ENCODE measurements at places on chromosomes 3 and 15. TPM values are rescaled to one million over a fixed set of nuclear protein-coding genes. Genes with fewer than 3 reads are reported as not detected.

GRCh38 chr15:98442379-98442833 is 205.9 kb upstream of the IGF1R start:
- DNase-seq = peak; percentile 38
- no peak overlapping the region for H3K4me3 ChIP-seq
- H3K36me3 ChIP-seq = no peaks in the 10 kb centered on the region
- no peak overlapping the region for H3K27ac ChIP-seq
- no peaks in the 10 kb centered on the region for H3K4me1 ChIP-seq

DNA sequence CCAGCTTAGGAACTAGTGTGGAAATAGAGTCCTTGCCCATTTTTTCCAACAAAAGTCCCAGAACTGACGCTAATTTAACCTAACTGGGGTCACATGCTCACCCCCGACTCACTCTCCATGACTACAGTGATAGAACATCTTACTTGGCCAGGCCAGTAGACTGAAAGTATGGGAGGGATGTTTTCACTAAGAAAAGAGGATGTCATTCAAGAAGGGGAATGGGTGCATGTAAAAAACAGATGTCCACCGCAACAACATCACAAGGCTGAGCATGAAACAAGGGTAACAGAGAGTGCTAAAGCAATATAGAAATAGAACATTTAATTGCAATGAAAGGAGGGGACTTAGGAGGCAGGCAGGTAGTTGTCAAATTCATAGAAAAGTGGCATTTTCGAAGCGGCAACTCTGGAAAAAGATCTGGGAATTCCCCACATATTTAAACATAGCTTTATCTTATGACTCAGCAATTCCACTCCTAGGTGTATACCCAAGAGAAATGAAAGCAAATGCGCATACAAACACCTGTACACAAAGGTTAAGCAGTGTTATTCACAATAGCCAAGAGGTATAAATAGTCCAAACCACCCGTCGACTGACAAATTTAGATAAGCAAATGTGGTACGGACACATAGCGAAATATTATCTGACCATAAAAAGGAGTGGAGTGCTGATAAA is 41.1 kb upstream of the UBE2E2 start:
- H3K27ac ChIP-seq = no peak overlapping the region
- no peaks in the 10 kb centered on the region for H3K4me1 ChIP-seq
- no peak for DNase-seq

The SUCNR1 gene
- total RNA-seq = not detected

The ABHD10 gene
- 44.1 TPM for total RNA-seq

The MCCC1 gene
- total RNA-seq = 32.8 TPM

- H3K4me1 ChIP-seq = no peaks in the 10 kb centered on the region
- H3K27me3 ChIP-seq = no peaks in the 10 kb centered on the region
- DNase-seq = no peak
- no peaks in the 10 kb centered on the region for H3K36me3 ChIP-seq
- H3K27ac ChIP-seq = no peak overlapping the region
- H3K4me3 ChIP-seq = no peak overlapping the region
Measured at GRCh38 chr15:97652700-97653167, 307.8 kb upstream of the ARRDC4 start.

- H3K4me3 ChIP-seq = no peak overlapping the region
- DNase-seq = no peak
- H3K27ac ChIP-seq = no peak overlapping the region
- no peaks in the 10 kb centered on the region for H3K36me3 ChIP-seq
- no peaks in the 10 kb centered on the region for H3K4me1 ChIP-seq
Measured at GRCh38 chr15:39265261-39265660, 315.6 kb upstream of the THBS1 start.

DNA sequence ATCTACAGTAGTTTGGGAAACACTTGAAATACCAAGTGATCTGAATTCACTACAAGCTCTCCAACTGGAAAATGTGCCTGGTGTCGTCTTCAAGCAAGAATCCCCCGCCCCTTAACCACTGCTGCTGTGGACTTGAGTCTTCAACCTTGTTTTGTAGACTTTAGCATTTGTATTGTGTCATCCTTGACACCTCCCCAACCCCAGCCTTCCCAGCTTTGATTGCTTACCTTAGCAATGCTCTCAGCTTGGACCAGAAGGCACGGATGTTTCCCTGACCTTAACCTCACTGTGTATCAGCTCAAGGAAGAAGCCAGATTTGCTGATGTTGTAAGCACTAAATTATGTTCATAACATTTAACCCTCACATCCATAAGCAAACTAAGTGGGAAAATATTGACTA is 146.4 kb downstream of the IGF1R start:
- H3K27ac ChIP-seq = no peak overlapping the region
- no peak for DNase-seq
- H3K4me3 ChIP-seq = no peak overlapping the region
- no peaks in the 10 kb centered on the region for H3K27me3 ChIP-seq
- H3K4me1 ChIP-seq = peaks cover 13% of the 10 kb centered on the region

DNA sequence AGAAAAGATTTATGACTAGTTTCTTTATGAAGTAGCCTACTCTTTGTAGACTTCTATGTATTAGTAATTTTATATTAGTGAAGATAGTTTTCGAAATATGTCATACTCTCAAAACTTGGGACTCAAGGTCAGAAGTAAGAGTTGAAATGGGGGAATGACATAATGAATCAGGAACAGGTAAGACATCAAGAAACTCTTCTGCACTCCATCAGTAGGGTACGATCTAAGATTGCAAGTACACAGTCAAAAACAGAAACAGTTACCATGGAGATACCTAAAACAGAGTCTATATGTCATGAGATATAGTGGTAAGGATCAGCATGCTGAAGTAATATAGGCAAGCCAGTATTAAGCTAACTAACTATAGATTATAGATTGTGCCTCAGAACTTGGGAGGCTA is 187.0 kb upstream of the MLF1 start:
- H3K27me3 ChIP-seq = no peaks in the 10 kb centered on the region
- DNase-seq = no peak
- H3K4me1 ChIP-seq = no peaks in the 10 kb centered on the region
- no peaks in the 10 kb centered on the region for H3K36me3 ChIP-seq
- no peak overlapping the region for H3K27ac ChIP-seq

DNA sequence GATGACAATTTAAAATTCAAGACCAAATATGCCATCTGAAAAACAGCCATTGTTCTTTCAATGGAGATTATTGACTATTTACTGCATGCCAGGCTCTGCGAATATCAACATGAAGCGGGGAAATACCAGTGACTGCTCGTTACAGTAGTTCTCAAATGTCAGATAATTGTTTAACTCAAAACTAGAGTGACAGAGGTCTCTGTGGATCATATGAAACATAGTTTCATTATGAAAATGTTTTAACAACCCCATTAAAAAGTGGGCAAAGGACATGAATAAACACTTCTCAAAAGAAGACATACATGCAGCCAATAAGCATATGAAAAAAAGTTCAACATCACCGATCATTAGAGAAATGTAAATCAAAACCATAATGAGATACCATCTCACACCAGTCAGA is 50.0 kb upstream of the GPR149 start:
- no peak overlapping the region for H3K27ac ChIP-seq
- no peak overlapping the region for H3K4me3 ChIP-seq
- H3K27me3 ChIP-seq = no peaks in the 10 kb centered on the region
- H3K4me1 ChIP-seq = no peaks in the 10 kb centered on the region
- no peak for DNase-seq

DNA sequence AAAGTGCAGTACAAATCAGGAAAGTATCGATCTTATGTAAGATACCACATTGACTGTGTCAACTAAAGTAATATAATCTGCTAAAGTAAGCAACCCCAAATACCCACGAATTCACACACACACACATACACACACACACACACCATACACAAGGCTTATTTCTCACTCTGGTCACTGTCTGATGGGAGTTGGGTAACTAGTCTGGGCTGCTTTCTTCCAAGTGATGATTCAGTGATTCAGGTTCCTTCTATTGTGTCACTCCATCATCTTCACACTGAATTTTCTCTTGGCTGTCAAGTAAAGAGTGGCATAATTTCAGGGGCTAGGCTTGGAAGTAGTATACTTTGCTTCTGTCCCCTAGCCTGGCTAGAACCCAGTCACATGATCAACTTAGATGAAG is 104.8 kb upstream of the CCDC54 start:
- DNase-seq = no peak
- H3K4me1 ChIP-seq = no peaks in the 10 kb centered on the region
- H3K27ac ChIP-seq = no peak overlapping the region

The B3GALNT1 gene
- total RNA-seq = 1.8 TPM

DNA sequence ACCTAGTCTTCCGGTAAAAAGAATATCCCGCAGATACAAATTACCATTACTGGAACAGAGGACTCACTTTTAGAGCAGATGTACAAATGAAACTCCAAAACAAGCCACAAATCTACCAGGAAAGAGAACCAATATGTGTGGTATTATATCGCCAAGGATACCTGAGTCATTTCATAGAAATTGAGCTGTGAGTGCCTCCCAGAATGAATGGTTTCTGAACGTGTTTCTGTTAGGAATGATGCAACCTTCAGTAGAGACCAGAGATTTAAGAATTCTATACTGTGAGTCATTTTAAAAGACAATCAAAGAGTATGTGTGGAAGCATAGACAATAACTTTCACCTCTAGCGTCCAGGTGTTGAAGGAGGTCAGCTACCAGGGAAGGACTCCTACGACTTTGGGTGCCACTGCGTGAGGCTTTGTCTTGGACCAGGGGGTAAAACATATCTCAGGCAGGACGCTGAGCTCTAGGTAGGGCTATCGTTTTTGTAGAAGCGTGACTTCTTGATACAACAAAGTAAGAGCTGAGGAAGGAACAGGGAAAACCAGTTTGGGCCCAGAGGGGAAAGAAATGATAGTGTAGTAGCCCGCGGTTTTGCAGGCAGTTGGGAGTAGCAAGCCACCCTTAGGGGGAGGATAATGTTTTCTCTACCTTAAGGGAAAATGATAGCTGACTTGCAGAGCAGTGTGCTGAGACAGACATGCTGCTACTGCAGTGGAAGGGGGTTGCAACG is 210.4 kb downstream of the TP63 start:
- no peak overlapping the region for H3K27ac ChIP-seq
- H3K27me3 ChIP-seq = no peaks in the 10 kb centered on the region
- no peak for DNase-seq
- no peak overlapping the region for H3K4me3 ChIP-seq
- no peaks in the 10 kb centered on the region for H3K36me3 ChIP-seq

The OR4M2 gene
- total RNA-seq = not detected

The SLC12A8 gene
- total RNA-seq = 0.91 TPM

DNA sequence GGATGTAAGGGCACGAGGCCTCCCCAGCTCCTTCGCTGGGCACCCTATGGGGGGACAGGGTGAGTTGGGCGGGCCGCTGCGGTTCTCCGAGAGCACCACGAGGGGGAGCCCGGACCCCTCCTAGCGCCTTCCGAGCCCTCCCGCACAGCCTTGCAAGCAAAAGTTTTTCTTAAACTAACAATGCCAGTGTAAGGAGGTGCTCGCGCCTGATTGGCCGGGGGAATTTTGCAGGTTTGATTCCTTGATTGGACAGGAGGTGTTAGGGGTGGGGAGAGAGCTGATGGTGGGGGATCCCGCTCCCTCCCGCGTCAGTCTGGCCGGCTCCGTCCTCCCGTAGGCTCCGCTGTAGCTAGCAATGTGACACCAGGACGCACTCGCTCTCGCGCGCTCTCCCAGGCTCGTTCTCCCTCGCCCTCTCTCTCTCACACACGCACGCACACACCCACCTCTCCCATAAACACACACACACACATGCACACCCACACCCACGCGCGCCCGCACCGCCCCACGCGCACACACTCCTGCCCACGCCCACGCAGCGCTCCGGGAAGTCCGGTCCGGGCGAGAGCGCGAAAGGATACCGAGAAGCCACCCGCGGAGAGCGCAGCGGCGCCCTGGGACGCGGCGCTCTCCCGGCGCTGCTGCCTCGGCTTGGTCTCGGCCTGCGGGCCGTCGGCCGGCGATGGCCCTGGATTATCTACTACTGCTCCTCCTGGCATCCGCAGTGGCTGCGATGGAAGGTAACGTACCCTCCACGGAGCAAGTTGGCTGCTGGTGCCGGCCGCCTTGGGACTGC is at the start of gene EPHB1:
Gene EPHB1 (plus strand): TSS at position 311 of the 796 bp plus-strand sequence.
- no peak within 1 kb of the TSS for H3K27ac ChIP-seq
- no peaks in the 10 kb centered on the region for H3K36me3 ChIP-seq
- H3K4me3 ChIP-seq = no peak within 1 kb of the TSS
- H3K27me3 ChIP-seq = peaks cover 3% of the 10 kb centered on the region
- no peaks in the 10 kb centered on the region for H3K4me1 ChIP-seq
- peak; percentile 12 for DNase-seq

The SLC28A1 gene
- total RNA-seq = not detected

The CELF6 gene
- 0.53 TPM for total RNA-seq

DNA sequence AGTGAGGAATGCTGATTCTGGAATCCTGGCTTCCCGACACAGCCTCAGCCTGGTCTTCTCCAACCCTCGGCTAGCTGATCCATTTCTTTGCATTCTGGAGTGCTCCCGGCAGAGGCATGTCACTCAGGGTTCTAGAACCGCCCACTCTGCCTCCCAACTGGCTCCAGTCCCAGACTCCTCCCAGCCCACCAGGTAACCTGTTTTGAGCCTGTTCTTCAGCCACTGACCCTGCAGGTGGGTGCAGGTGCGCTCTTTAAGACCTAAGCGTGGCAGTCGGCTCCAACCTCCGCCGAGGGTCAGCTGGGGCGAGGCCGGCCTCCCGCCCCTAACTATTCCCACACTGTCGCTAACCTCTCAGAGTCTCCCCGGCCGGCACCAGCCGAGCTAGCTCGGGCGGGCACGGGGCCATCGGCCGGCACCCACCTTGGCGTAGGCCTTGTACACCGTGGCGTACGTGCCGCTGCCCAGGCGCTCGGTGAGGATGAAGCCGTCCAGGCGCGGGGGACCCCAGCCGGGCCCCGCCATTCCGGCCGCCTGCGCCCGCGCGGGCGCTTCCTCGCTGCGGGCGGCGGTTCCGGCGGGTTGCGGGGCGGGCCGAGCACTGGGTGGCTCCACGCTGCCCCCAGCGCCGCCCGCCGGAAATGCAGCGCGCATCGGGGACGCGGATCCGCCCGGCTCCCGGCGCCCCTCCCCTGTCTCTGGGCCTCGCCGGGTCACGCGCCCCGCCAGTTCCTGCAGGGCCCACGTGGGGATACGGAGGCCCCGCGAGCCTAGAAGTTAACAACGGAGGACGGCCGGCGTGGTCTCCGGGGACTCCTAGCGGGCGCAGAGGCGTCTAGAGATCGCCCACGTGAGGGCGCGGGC is at the start of gene ULK3:
Gene ULK3 (minus strand): TSS at position 576 of the 864 bp plus-strand sequence. CDS start 51 bp downstream, at position 525.
- DNase-seq = peak; percentile 93
- peaks cover 8% of the 10 kb centered on the region for H3K36me3 ChIP-seq
- H3K27me3 ChIP-seq = no peaks in the 10 kb centered on the region
- peaks cover 48% of the 10 kb centered on the region for H3K4me1 ChIP-seq
- peak within 1 kb of the TSS; percentile 88 for H3K4me3 ChIP-seq

The GOLGA8T gene
- not detected for total RNA-seq
